ENCODE measurements at places on chromosomes 7 and 10.
A peak's percentile ranks its signal among the peaks of the same experiment; 100 is the strongest.

GRCh38 chr7:69739190-69739589, 140.9 kb downstream of the AUTS2 start:
- DNase-seq: no peak

DNA sequence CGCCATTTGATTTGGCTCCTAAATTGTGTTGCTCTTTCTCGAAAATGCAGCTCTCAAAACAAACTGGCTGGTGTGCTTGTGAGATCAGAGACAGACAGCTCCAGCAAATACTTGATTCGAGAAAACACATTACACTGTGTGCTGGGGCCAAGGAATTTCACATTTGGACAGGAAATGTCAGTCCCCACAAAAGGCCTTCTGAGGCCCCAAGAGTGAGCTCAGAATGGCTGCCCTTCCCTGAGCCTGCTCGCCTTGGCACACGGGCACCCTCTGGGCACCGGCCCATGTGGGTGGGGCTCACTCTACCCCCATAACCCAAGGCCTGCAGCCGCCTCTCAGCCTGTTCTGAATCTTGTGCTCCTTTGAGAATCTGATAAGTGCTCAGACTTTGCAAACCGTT, 13.9 kb upstream of the HSPA12A start:
- DNase-seq: no peak

- DNase-seq: no peak
These were observed 81.6 kb downstream of the ARMH3 start for GRCh38 chr10:101974091-101974971.

DNA sequence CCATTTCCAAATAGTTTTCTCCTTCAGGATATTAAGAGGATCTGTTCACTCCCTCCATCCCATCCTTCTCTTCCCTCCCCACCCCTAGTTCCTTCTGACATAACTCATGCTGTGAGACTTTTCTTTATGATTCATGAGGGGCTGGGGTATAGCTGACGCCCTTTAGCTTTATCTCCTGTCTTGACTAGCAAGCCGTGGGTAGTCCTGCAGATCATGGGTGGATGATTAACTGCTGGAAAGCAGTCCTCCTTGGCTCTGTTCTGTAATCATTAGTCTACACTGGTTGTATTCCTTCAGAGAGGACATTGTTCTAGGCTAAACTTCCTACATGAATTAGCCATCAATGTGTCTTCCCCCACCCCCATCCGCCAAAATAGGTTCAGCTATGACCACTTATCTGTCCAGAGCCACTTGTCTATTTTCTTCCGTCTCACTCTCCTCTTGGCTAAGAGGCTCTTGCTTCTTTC, 135.4 kb downstream of the LRRC4 start:
- no peak for DNase-seq

- DNase-seq: no peak
These were observed 209.2 kb upstream of the FAM3C start for GRCh38 chr7:121605317-121605680.

- DNase-seq: no peak
These were observed 394.2 kb downstream of the LRMDA start for GRCh38 chr10:75825661-75826060.

DNA sequence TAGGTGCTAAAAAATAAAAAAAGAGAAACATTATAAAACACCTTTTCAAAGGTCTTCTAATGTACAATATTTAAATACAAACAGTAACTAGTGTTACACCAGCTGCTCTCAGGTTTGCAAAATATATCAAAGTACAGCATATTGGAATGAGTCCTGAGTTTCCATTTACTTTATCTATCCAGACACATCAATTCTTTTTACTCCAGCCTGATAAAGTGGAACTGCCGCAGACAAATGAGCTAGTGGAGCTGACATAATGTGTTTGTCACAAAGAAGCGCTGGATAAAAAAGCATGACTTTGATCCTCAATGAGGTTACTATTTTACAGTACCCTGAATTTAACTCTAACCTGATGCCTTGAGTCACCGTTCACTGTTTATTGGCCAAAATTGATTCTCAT, 1243.1 kb downstream of the GATA3 start:
- DNase-seq: no peak

- DNase-seq: peak; percentile 40
These were observed 214.4 kb upstream of the KIAA1217 start for GRCh38 chr10:23994459-23995046.

GRCh38 chr10:38038932-38039245, 28.4 kb downstream of the ZNF33A start:
- DNase-seq: no peak
